Iris pigment epithelial cell (primary cell): ENCODE measurements at places on chromosomes 2 and 18.

- no peak for DNase-seq
These were observed 327.3 kb downstream of the XIRP2 start for GRCh38 chr2:167215595-167215994.

- no peak for DNase-seq
These were observed 91.2 kb downstream of the POU3F3 start for GRCh38 chr2:104945121-104945520.

GRCh38 chr2:69177785-69178636, 165.0 kb downstream of the ANTXR1 start:
- DNase-seq = peak; percentile 99

- DNase-seq = peak; percentile 74
These were observed 10.2 kb upstream of the PTPN4 start for GRCh38 chr2:119749477-119750012.

GRCh38 chr18:79360933-79361332, 34.8 kb upstream of the NFATC1 start:
- DNase-seq = no peak

- DNase-seq = peak; percentile 95
These were observed 126.3 kb downstream of the IRS1 start for GRCh38 chr2:226673314-226673723.

GRCh38 chr2:176171351-176172006, 14.4 kb downstream of the HOXD3 start:
- DNase-seq = no peak

DNA sequence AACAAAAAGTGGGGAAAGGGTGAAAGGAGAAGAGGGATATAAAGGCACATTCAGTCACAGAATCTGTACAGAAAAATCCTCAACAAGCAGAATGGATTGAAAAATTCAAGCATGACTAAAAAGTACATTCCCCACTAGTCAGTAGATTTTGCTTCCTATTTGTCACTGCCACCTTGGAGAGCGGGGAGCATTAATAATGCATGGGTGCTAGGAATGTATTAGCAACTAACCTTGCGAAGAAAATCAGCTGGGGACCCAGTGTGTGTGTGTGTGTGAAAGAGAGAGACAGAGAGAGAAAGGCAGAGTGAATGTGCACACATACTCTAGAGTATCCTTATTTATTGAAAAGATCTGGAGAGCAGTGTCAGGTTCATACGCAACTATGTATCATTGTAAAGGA, 968.7 kb upstream of the ZEB2 start:
- DNase-seq = peak; percentile 1

- no peak for DNase-seq
These were observed 725.6 kb upstream of the ID2 start for GRCh38 chr2:7956126-7956689.

- DNase-seq = no peak
These were observed 559 bp downstream of the IMMT start for GRCh38 chr2:86194751-86195054.

DNA sequence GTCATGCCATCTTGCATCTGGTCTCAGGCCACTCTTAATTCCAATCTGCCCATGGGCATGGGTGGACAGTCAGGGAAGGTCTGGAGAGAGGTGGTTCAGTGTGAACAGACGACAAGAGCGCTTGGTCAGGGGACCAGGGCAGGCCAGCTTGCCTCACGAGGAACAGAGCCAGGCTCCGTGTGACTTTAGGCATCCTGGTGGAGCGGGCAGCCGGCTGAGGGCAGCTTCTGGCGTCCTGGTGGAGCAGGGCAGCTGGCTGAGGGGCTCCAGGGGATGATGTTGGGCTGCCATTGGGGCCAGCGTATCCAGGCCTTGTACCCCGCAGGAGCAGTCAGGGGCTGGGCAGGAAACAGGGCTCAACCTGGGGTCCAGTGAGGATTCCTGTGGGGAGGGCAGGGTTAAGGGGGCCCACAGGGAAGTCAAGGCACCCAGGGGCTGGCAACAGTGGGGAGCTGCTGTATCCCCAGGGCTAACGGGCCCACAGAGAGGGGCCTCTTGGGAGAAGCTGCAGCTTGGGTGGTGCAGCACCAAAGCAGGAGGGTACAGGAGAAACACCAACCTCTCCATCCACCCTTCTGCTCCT, 197.9 kb upstream of the TWIST2 start:
- no peak for DNase-seq

GRCh38 chr2:47211497-47212011, 56.4 kb upstream of the STPG4 start:
- DNase-seq = no peak

GRCh38 chr2:4533806-4534205, 830.4 kb downstream of the DCDC2C start:
- no peak for DNase-seq

GRCh38 chr2:199470361-199470671, 12.6 kb upstream of the SATB2 start:
- no peak for DNase-seq

GRCh38 chr18:63879709-63880108, 7.8 kb upstream of the SERPINB2 start:
- peak; percentile 33 for DNase-seq

DNA sequence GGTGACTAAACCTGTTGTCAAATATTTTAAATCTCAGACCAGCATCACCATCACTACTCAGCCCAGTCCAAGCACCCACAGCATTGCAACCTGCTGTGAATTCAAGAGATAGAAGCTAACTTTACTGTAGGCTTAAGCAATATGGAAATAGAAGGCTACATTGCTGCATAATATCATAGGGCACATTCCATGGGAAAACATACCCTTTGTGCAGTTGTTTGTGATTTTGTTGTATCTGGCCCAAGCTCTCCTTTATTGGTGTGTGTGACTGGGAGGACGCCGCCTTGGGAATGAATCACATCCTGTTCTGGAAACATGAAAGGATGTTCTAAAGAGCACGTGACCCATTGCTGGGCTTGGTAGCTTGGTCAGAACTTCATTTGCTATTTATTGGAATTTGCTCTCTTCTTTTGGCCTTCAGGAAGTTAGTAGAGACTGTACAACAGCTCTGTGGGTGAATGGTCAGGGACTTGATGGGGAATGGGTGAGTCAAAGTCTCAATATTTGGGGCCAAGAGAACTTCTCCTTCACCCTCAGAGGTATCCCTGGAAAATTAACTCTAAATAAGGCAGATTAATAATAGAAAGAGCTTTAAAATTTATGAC, 106.8 kb upstream of the SERPINE2 start:
- peak; percentile 94 for DNase-seq

DNA sequence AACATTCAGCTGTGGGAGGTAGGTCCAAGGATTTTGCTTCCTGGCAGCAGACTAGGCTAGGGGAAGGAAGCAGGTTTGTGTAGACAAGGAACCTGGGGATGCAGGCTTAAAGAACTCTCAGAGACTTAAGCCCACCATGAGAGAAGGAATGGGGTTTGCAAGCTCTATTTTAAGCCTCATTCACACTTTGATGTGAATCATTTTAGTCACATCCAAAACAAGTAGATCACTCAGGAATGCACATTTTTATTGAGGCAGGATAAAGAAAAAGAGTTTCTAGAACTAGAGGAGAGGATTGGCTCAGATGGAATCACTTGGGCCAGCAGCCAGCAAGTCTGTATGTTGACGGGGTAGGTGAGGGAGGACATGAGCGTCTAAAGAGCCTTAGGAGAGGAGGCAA, 3.3 kb upstream of the NAPG start:
- no peak for DNase-seq

GRCh38 chr18:60350150-60350549, 22.4 kb downstream of the MC4R start:
- DNase-seq = no peak

DNA sequence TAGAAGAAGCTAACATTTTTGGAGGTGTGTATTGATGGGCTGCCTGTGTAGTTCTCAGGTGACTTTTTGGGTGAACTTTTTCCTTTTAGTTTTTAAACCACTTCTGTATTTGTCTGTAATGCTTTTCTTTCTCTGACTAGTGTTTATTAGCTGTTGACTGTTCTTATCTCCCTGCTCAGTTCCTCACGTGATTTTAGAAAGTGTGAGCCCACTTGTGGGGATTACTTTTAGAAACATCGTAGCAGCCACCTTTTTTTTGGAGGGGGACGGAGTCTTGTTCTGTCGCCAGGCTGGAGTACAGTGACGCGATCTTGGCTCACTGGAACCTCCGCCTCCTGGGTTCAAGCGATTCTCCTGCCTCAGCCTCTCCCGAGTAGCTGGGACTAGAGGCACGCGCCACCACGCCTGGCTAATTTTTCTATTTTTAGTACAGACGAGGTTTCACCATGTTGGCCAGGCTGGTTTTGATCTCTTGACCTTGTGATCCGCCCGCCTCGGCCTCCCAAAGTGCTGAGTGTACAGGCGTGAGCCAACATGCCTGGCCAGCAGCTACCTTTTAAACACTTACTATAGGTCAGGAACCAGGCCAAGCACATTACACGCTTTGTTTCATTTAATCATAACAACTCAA, 9.2 kb upstream of the CDKL4 start:
- no peak for DNase-seq

- no peak for DNase-seq
These were observed 95.2 kb upstream of the BOD1L2 start for GRCh38 chr18:57051657-57052044.

DNA sequence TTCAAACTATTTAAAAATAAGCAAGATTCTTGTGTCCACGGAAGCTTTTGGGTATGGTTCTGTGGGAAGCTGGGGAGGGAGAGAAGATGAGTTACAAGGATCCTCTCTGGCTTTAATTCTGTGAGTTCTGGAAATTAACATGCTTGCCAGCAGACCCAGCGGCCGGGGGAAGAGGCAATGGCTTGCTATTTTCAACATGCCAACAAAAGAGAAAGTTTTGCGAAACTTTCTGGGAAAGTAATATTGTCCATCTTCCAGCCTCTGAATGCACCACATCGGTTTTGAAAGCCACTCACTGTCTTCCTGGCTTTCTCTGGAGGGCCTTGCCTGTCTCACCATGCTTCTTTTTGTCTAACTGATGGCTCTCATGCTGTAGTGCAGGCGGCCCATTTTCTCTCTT, 85.7 kb downstream of the EN1 start:
- DNase-seq = no peak
